ENCODE measurements at places on chromosomes 2 and 18.

DNA sequence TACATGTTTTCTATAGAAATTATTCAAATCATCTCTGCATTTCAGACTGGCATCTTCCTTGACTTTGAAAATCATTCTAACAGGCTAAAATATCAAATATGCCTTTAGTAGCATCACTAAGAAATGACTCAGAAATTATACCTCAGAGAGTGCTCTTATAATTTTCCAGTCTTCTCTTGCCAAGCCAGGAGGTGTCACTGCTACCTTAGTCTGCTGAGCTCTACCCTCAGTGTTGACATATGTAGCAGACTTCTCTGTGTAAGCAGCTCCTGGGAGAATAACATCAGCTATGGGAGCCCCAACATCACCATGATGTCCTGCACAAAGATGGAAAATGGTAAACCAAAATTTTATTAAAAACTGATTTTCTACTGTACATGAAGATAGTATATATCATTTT is 31.6 kb downstream of the NDUFS1 start:
- DNase-seq, result no peak

DNA sequence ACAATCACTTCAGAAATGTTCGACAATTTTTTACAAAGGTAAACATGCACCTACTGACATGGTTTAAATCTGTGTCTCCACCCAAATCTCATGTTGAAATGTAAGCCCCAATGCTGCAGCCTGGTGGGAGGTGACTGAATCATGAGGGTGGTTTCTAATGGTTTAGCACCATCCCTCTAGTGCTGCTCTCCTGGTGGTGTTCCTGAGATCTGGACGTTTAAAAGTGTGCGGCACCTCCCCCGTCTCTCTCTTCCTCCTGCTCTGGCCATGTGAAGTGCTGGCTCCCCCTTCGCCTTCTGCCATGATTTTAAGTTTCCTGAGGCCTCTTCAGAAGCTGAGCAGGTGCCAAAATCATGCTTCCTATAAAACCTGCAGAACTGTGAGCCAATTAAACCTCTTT is 28.3 kb downstream of the MAP3K2 start:
- no peak for DNase-seq

DNA sequence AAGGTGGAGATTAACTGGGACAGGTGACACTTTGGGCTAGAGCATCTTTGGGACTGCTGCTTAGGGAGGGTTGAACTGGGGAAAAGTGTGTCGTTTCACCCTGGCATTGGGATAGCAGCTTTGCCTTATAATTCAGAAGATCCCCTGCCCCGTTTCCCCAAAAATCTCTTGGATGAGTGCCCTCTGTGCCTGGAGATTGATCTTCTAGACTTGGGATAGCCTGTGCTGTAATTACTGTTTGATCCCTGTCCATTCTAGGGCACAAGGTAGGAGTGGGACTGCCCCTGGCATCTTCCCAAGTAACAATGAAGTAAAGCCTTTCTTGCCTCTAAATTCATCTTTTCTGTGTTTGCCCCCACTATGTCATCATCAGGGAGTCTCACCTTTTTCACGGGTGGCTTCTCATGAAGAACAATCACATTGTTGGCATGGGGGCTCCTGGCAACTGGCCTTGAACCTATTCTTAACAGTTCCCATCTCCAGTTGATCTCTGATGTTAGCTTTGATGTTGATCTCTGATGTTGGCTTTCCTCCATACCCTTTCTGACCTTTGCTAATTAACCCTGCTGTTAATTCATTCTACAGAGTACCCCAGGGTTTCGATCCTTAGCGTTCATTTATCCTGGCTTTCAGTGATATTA is 21.6 kb downstream of the MTHFD2 start:
- DNase-seq, result no peak

DNA sequence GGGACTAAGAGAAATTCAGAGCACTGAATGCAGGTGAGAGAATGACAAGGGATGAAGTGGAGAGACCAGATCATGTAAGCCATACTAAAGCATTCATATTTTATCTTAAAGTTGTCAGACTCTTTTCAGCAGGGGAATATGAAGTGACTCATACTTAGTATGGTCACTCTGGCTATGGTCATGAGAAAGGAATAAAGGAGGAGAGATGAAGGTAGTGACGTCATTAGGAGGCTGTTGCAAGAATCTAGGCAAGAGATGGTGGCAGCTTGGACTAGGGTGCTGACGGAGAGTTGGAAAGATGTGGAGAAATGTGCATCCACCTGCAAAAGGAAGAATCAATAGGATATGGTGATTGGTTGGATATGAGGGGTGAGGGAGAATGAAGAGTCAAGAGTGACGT is 203.2 kb upstream of the ACVR2A start:
- DNase-seq, result no peak

- no peak for DNase-seq
These were observed 611 bp downstream of the NOL10 start for GRCh38 chr2:10688921-10689807.

- DNase-seq, result no peak
These were observed 12.9 kb downstream of the ALLC start for GRCh38 chr2:3670941-3671340.

- no peak for DNase-seq
These were observed 1.1 kb downstream of the ID2 start for GRCh38 chr2:8682719-8683667.

DNA sequence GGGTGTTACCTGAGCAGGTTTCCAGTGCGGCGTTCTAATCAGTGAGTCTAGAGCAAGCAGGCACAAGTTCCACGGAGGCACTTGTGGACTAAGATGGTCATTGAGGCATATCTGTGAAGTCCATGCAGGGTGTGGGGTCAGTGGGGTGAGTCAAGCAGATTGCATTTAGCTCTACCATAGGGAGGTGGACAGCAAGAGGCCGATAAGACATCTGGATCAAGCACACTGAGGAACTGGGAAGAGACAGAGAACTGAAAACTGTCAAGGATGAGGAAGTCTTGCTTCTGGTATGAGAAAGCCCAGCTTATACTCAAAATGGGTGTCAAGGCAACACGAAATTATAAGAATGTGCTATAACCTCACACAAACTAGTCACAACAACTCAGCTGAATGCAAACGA is 61.2 kb upstream of the SLC39A10 start:
- no peak for DNase-seq

DNA sequence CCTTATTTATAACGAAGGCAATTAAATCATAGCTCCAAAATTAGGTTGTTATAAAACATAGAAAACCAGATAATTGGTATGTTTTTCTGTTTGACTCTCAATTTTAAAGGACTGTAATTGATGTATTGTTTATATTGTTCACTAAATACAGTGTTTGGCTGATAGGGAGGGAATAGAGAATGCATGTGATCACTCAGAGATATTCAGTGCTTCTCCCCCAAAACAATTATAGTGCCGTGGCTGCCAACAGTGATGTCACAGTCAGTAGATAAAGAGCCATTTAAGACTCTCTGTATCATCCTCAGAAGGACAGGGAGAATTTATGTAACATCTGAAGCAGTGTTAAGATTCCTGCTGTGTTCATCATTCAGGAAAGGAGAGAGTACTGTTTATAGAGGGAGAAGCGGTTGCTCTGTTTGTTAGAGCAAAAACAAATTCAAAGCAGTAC is 69.6 kb downstream of the PHLPP1 start:
- DNase-seq, result no peak

GRCh38 chr18:65791719-65792118 is 40.9 kb downstream of the CDH7 start:
- DNase-seq, result no peak

DNA sequence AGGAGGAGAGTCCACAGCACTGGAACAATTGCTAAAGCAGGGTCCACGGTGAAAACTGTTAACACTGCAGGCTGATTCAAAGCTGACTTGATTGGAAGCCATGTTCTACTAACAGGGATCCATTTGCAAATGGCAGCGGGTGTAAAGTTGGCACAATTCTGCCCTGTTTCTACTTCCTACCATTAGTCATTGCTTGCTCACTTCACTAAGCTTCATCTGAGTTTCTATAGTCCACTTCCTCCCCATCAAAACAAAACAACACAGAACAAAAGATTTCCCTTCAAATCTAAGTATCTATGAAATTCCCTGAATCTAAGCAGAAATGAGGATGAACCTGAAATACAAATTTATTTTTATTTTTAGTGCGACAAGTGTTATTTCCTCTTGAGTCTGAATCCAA is 187.4 kb upstream of the SOX11 start:
- DNase-seq, result no peak

GRCh38 chr18:58547864-58548263 is 81.0 kb downstream of the ALPK2 start:
- DNase-seq, result no peak

Data from activated T-helper 1 cell treated with anti-CD3 and anti-CD28 coated beads, Interleukin-2, amount 50 U/mL, for 16 hours (primary cell).